DMS79 (cell line): ENCODE measurements at places on chromosomes 16 and 17.

DNA sequence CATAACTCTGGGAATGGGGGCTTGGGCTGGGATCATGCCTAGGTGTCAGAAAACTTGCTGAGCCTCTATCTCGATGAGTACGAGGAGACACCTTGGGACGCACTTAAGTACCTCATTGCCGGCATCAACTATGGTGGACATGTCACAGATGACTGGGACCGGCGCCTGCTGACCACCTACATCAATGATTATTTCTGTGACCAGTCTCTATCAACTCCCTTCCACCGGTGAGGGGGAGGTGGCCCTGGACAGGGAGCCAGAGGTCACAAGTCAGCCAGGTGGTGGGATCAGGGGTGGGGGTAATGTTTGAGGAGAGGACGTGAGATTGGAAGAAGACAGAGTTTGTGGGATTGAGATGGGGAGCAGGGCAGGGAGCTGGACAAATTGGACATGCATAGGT lies 3.4 kb upstream of the KDM6B start:
- DNase-seq, result no peak

- DNase-seq, result no peak
Measured at GRCh38 chr16:83470416-83470815, 337.4 kb upstream of the HSBP1 start.

DNA sequence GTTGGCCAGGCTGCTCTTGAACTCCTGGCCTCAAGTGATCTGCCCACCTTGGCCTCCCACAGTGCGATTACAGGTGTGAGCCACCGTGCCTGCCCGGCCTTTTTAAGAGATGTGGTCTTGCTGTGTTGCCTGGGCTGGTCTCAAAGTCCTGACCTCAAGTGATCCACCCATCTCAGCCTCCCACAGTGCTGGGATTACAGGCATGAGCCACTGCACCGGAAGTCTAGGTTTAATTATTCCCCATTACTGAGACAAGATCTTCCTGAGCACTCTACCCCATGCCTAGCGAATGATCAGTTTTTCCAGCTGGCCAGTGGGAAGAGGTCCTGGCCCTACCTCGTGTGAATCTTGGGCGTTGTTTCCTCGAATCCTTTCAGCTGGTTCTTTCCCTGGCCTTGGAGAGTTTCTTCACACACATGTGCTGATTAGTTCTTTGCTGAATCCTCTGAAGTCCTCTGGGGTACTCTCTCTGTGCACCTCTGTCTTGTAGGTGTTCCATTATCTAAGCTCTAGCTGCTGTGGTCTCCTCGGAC lies 18.9 kb downstream of the C16orf54 start:
- DNase-seq, result no peak

GRCh38 chr17:45131616-45132319 lies 547 bp downstream of the PLCD3 start:
- no peak for DNase-seq

- DNase-seq, result no peak
Measured at GRCh38 chr17:82475458-82475857, 16.9 kb downstream of the NARF start.

GRCh38 chr16:85445779-85446222 lies 167.3 kb upstream of the GSE1 start:
- DNase-seq, result no peak

DNA sequence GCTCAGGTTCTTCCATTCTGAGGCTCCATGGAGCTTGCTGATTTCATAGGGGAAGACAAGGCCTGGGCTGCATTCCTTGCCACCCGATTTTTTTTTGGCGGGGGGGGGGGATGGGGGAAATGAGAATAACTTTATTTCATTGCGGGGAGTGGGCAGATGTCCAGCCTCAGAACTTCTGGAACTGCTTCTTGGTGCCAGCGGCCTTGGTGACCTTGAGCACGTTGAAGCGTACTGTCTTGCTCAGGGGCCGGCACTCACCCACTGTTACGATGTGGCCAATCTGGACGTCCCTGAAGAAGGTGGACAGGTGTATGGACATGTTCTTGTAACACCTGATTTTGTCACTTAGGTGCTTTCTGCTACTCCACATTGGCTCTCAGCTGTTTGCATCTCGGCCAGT lies 8.3 kb upstream of the CENPT start:
- no peak for DNase-seq

DNA sequence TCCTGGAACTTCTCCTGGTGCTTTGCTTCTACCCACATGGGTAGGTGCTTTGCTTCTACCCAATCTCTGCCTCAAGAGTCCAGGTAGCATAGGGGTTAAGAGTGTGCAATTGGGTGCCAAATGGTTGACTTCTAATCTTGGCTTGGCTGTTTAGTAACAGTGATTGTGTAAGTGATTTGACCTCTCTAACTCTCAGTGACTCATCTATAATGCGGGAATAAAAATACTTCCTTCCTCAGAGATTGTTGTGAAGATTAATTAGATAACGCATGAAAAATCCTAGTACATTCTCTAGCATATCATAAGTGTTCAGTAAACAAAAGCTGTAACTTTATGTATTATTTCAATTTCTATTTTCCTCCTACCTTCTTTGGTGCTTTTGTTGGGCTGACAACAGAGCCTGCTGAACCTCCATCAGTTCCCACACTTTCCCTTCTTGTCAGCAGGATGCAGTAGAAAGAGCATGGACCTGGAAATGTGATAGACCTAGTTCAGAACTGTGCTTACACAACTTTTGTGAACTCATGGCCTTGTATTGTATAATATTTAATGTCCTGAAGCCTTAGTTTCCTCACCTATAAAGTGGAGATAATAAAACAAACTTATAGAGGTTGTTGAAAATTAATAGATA lies 72.9 kb upstream of the SMIM36 start:
- DNase-seq, result no peak

DNA sequence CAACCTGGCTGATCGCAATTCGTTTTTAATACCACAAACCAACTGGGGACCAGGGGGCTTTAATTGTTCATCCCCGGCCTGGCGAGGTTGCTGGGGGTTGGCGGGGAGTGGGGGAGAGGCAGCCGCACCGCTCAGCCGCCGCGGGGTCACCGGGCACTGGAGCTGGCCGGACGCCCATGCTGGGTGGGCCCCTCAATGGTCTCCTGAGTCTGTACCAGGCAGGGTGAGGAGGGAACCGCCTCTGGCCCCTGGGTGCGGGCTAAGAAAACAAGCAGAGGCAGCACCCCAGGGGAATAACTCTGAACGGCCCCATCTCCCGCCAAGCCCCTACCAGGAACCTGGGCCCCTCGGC lies 43.9 kb downstream of the ACTG1 start:
- no peak for DNase-seq
